Bronchial epithelial cell (primary cell): ENCODE measurements at places on chromosomes 2 and 18. TPM values are rescaled to one million over a fixed set of nuclear protein-coding genes. Genes with fewer than 3 reads are reported as not detected.

The RAD51AP2 gene
- 0.13 TPM in 1 of 2 replicates, not detected in the other for total RNA-seq

The STAT4 gene
- total RNA-seq: 7.1 and 12.3 TPM in 2 replicates

The MORN2 gene
- total RNA-seq: 3.9 and 10.4 TPM in 2 replicates

The UPP2 gene
- total RNA-seq: not detected in 2 replicates

The ANKRD23 gene
- 0.79 and 1.2 TPM in 2 replicates for total RNA-seq

DNA sequence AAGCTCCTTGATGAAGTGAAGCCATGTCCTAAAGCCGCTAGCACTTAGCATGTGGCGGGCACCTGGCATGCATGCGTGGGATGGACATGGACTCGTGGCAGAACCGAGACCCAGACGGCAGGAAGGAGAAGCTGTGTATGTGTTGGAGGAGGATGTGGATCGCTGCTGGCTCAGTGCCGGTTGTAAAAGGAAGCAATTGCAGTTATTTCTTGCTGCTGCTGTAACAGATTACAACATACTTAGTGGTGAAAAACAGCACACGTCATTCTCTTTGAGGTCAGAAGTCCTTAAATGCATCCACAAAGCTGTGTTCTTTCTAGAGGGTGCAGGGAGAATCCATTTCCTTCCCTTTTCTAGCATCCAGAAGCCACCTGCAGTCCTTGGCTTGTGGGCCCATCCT lies 74.6 kb downstream of the AGAP1 start:
- no peak for DNase-seq

DNA sequence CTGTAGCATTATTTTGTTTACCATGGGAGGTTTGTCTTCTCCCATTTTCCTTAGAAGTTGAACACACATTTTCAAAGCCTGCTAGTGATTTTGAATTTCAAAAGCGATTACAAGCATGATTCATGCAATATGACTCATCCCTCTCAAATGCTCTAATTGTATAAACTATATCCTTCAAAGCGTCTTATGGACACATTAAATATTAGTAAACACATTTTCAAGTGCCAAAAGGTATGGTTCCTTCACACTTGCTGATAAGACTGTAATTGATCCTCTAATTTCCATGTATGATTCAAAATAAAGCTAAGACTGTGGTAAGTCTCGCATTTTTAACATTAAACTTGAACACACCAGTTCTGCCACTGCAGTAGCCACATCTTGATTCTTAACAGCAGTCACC lies 512.9 kb downstream of the LRRTM4 start:
- DNase-seq: peak; percentile 74

DNA sequence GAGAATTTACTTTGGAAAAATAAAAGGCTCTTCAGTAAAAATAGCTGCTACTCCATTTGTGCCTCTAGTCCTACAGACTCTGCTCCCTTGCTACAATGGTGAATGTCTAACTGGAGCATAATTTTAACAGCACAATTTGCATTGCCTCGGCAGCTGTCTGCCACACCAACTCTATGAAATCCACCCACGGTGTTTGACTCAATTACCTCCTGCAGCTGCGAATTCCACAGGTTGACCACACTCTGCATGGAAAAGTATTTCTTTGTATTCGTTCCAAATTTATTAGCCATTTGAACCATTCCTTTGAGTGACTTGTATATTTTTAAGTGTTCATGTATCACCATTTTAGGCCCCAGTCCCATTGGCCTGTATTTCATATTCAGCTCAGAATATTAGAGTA lies 182.1 kb upstream of the CCDC68 start:
- DNase-seq: no peak

- no peak for DNase-seq
Observed at GRCh38 chr2:30693821-30694281, 113.4 kb downstream of the CAPN13 start.

- DNase-seq: no peak
Observed at GRCh38 chr2:51404226-51404625, 372.3 kb upstream of the NRXN1 start.

- DNase-seq: no peak
Observed at GRCh38 chr2:124289615-124290014, 264.5 kb downstream of the CNTNAP5 start.

GRCh38 chr2:233423552-233423860 lies 69.2 kb downstream of the DGKD start:
- no peak for DNase-seq

DNA sequence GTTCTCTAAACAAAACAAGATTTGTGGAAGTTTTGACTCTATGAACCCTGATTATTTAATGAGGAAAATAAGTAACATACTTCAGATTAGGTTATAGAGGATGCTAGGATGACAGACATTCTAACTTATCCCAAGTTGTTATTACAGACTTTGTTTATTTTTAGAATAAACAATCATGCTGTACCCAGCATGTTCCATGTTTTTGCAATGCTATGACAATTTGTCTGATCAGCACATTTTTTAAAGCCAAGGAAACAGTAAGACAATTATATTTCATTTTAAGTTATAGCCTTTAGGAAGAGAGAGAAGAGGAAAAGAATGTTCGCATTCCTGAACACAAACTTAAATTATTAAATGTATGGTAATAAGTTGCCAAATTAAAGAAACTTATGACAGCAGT lies 119.8 kb downstream of the KYNU start:
- no peak for DNase-seq

GRCh38 chr18:28804512-28805202 lies 627.7 kb upstream of the CDH2 start:
- DNase-seq: peak; percentile 49

DNA sequence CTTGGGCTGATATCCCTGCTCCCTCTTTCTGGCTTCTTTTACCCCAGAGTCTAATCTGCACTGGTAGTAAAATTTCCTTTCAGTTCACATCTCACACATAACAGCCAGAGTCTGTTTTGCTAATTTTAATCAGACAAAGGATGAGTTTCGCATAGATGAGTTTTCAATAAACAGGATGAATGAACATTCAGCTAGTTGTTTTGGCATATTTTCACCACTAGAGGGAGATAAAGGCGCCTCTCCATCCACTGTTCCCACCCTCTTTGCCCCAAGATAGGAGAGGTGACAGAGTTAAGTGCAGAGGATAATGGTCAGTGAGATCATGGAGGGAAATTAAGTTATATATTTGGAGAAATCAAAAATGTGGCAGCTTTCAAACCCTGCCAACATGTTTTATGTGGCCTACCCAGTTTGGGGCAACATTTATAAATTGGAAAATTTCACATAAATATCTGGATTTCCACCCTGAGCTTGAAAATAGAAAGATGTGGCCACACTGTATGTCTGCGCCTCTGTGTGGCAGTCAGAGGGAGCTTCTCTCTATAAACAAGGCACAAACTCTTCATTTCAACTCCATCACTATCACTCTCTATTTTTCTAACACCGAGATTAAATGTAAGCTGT lies 48.5 kb upstream of the DTNA start:
- DNase-seq: peak; percentile 56

DNA sequence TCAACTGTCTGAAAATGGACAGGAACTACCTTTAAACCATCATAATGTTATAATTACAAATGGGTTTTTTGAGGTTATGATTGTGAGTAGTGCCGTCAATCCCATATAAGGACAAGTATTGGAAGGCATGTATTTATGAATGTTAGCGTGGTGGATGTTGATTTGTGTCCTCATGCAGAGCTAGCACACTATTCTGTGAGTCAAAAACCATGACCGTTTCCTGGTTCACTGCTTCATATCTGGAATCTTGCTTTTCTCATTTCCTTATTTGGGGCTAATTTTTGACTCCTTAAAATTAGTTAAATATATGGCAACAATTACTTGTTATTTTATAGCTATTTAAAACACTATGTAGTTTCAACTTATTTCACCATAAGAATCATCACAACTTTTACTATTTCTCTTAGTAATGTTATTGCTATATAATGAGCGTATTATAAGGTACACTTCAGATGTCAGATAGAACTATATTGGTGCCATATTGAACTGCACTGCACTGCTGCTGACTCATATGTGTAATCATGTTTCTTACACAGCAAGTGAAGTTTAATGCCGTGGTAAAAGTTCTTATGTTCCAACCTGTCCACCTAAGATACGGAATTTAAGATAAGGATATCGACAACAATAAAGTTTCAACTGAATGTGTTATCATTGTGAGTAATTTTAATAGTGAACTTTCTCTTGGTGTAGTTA lies 192.8 kb downstream of the PTGR3 start:
- DNase-seq: no peak

DNA sequence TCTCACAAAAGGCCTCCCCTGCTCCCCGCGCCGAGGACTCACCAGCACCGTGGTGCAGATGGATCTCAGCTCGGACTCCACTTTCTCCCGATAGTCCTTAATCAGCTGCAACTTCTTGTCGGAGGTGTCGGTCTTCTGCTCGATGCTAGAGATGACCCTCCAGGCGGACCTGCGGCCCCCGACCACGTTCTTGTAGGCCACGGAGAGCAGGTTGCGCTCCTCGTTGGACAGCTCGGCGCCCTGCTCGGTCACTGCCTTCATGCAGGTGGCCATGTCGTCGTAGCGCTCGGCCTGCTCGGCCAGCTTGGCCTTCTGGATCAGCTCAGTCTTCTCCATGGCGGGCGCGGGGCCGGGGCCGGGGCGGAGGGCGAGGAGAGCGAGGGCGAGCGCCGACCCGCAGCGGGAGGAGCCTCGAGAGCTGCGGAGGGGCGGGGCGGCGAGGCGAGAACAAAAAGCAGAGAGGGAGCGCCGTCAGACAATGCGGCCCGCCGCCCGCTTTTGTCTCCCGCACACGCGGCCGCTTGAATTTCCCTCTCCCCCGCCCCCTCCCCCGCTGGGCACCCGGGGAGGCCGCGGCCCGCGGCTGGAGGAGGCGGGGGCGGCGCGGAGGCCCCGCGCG lies 571 bp downstream of the YWHAQ start:
- DNase-seq: peak; percentile 32

- DNase-seq: peak; percentile 76
Observed at GRCh38 chr2:10658041-10658913, 31.5 kb downstream of the NOL10 start.
